Esophagus squamous epithelium (tissue), 5 donors: ENCODE measurements at places on chromosomes 11 and 22. TPM values are rescaled to one million over a fixed set of nuclear protein-coding genes. Genes with fewer than 3 reads are reported as not detected.
A peak's percentile ranks its signal among the peaks of the same experiment; 100 is the strongest.

DNA sequence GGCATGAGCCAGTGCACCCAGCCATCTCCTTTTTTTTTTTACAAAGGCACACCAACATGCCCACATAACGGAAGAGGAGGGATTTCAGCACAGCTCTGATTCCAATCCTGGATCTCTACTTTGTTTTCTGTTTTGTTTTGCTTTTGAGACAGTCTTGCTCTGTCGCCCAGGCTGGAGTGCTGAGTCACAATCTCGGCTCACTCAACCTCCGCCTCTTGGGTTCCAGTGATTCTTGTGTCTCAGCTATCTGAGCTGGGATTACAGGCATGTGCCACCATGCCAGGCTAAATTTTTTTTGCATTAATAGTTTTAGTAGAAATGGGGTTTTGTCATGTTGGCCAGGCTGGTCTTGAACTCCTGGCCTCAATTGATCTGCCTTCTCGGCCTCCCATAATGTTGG is 28.1 kb downstream of the VSTM5 start:
- DNase-seq, result no peak
- H3K36me3 ChIP-seq, result no peaks in the 10 kb centered on the region
- H3K27ac ChIP-seq, result no peak overlapping the region
- no peak overlapping the region for H3K4me3 ChIP-seq
- H3K4me1 ChIP-seq, result no peaks in the 10 kb centered on the region

DNA sequence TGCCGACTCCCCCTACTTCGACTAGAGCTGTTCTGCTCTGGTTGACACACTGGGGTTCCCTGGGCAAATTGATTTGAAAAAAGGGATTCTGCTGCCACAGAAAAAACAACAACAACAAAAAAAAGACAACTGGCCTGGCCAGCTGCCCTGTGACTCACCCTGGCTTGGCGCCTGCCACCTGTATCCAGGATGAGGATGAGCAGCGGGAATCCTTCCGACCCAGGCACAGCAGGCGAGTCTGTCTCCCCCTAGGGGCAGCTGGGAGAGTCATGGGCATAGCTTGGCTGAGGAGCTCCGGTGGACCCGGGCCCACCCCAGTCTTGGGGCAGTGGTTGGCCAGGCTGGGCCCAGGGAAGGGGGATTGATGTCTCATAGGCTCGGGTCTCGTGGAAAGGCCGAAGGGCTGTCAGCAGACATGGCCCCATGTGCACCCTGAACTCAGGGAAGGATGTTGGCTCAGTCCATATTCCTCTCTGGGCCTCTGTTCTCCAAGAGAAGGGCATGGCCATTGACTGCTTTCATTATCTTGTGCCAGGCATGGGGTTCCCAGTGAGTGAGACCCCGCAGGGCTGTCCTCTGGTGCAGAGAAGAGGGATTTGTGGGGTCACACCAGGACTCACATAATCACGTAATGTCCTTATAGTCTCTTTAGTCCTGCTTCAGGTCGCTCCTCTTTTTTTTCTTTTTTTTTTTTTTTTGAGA is 10.4 kb upstream of the SUN2 start:
- H3K27ac ChIP-seq, result no peak overlapping the region
- H3K27me3 ChIP-seq, result no peaks in the 10 kb centered on the region
- no peaks in the 10 kb centered on the region for H3K36me3 ChIP-seq
- no peak for DNase-seq

GRCh38 chr11:2509481-2510001 is 64.7 kb downstream of the KCNQ1 start:
- H3K4me1 ChIP-seq, result peaks cover 5% of the 10 kb centered on the region
- DNase-seq, result no peak
- H3K4me3 ChIP-seq, result no peak overlapping the region
- H3K27ac ChIP-seq, result no peak overlapping the region

GRCh38 chr11:77127920-77128691 is at the start of gene MYO7A:
Gene MYO7A (plus strand): TSS chr11:77128246. CDS start chr11:77130635, 2,389 bp downstream.
- peaks cover 39% of the 10 kb centered on the region for H3K4me1 ChIP-seq
- no peak for DNase-seq
- no peak within 1 kb of the TSS for H3K27ac ChIP-seq

GRCh38 chr11:65992056-65992455 is 9.9 kb downstream of the EIF1AD start:
- H3K27ac ChIP-seq, result no peak overlapping the region
- no peaks in the 10 kb centered on the region for H3K36me3 ChIP-seq
- no peaks in the 10 kb centered on the region for H3K27me3 ChIP-seq
- no peak overlapping the region for H3K4me3 ChIP-seq
- no peak for DNase-seq

DNA sequence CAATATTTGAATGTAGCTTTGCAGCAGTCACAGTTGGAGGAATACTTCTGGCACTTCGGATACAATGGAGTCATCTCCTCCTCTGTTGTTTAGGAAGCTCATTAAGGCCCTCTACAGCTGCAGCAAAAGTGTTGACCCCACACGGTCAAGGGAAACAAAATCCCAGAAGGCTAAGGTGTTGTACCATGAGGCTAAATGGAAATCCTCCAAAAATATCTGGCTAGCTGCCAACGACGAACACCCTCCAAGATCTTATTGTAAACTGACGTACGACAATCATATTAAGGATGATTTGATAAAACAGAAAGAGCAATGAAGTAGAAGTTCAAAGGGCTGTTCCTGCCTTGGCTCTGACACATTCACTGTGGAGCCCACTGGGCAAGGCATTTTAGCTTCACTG is 4.0 kb downstream of the POGLUT3 start:
- H3K4me1 ChIP-seq, result peaks cover 26% of the 10 kb centered on the region
- no peaks in the 10 kb centered on the region for H3K27me3 ChIP-seq
- peaks cover 17% of the 10 kb centered on the region for H3K36me3 ChIP-seq
- no peak for DNase-seq
- no peak overlapping the region for H3K4me3 ChIP-seq

GRCh38 chr11:67441731-67442351 is 1.4 kb downstream of the CORO1B start:
- H3K27ac ChIP-seq, result peak overlapping the region; percentile 96
- DNase-seq, result no peak
- peaks cover 40% of the 10 kb centered on the region for H3K4me1 ChIP-seq
- H3K27me3 ChIP-seq, result no peaks in the 10 kb centered on the region
- peaks cover 55% of the 10 kb centered on the region for H3K36me3 ChIP-seq
- no peak overlapping the region for H3K4me3 ChIP-seq

GRCh38 chr11:111735262-111736116 is 30.7 kb downstream of the PPP2R1B start:
- peak overlapping the region; percentile 44 for H3K4me3 ChIP-seq
- H3K36me3 ChIP-seq, result peaks cover 25% of the 10 kb centered on the region
- peaks cover 57% of the 10 kb centered on the region for H3K4me1 ChIP-seq
- no peak for DNase-seq
- no peaks in the 10 kb centered on the region for H3K27me3 ChIP-seq
- H3K27ac ChIP-seq, result peak overlapping the region; percentile 94

The JAML gene
- 4.3 TPM for total RNA-seq

The POU2AF2 gene
- total RNA-seq, result not detected

- H3K4me1 ChIP-seq, result peaks cover 21% of the 10 kb centered on the region
- H3K27me3 ChIP-seq, result no peaks in the 10 kb centered on the region
- H3K4me3 ChIP-seq, result no peak overlapping the region
- no peak for DNase-seq
Measured at GRCh38 chr11:44893308-44893822, 57.3 kb downstream of the TP53I11 start.

The LMNTD2 gene
- 3.4 TPM for total RNA-seq

DNA sequence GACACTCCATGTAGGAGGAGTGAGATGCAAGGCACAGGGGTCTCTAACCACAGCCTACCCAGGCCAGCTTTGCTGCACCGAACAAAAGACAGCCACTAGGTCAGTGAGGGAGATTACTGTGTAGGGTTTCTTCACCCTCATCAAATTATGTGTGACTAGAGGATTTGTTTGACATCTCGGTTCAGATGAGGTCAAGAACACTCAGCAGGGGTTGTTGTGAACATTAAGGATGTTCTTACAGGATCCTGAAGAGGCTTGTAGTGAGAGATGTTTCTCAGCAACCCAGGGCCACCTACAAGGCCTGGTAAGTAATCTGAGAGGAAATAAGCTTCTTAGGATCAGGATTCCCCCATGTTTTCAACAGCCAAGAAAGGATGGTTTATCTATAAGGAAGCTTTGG is 202.1 kb downstream of the NXPE2 start:
- no peak overlapping the region for H3K4me3 ChIP-seq
- no peak for DNase-seq
- H3K27ac ChIP-seq, result no peak overlapping the region
- no peaks in the 10 kb centered on the region for H3K4me1 ChIP-seq

- no peaks in the 10 kb centered on the region for H3K36me3 ChIP-seq
- H3K4me1 ChIP-seq, result peaks cover 15% of the 10 kb centered on the region
- no peaks in the 10 kb centered on the region for H3K27me3 ChIP-seq
Measured at GRCh38 chr11:47400768-47401279, 7.6 kb upstream of the SLC39A13 start.

The GVQW3 gene
- total RNA-seq, result not detected

- no peak overlapping the region for H3K4me3 ChIP-seq
- no peaks in the 10 kb centered on the region for H3K27me3 ChIP-seq
- H3K36me3 ChIP-seq, result no peaks in the 10 kb centered on the region
Measured at GRCh38 chr22:23285734-23286133, 105.4 kb downstream of the BCR start.

DNA sequence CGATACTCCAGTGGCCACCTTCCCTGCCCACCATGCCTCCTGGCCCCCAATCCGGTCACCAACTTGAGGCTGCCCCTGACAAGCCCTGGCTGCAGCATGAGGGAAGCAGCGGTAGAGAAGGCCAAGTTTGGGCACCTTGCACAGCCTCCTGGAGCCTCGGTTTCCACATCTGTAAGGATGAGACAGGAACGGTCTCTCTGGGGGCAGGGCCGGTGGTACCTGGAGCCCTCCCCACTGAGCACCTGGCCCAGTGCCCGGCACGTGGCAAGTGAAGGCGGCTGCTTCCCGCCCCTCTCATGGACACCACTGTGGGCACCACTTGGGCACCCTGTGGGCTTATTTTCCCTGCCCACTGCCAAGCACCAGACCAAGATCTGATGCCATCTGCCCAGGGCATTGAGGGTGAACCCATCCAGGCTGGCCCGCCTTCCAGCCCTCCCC is 77.8 kb downstream of the CDKN1C start:
- no peak for DNase-seq
- no peaks in the 10 kb centered on the region for H3K36me3 ChIP-seq
- H3K4me1 ChIP-seq, result peaks cover 16% of the 10 kb centered on the region
- peak overlapping the region; percentile 72 for H3K27ac ChIP-seq

The CCS gene
- 23.7 TPM for total RNA-seq

The HOATZ gene
- total RNA-seq, result not detected

The PPP6R2 gene
- total RNA-seq, result 35.6 TPM

The SULT4A1 gene
- total RNA-seq, result not detected

DNA sequence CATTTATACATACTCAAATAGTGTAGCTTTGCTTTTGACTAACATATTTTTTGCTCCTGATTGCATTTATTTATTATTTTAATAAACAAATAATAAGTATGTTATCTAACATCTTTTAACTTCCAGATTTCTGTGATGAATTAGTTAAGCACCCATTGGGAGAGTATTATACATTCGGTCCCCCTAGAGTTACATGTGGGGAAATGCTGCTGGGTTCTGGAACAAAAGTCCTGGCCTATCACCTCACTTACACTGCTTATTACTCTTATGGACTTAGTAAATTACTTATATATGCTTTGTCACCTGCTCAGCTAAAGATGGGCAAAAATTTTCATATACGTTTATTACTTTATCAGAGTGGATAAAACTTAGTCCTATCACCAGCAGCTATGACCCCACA is 1163.0 kb downstream of the FAM181B start:
- no peak overlapping the region for H3K4me3 ChIP-seq
- no peaks in the 10 kb centered on the region for H3K36me3 ChIP-seq
- DNase-seq, result no peak
- H3K27ac ChIP-seq, result no peak overlapping the region
- H3K27me3 ChIP-seq, result no peaks in the 10 kb centered on the region

DNA sequence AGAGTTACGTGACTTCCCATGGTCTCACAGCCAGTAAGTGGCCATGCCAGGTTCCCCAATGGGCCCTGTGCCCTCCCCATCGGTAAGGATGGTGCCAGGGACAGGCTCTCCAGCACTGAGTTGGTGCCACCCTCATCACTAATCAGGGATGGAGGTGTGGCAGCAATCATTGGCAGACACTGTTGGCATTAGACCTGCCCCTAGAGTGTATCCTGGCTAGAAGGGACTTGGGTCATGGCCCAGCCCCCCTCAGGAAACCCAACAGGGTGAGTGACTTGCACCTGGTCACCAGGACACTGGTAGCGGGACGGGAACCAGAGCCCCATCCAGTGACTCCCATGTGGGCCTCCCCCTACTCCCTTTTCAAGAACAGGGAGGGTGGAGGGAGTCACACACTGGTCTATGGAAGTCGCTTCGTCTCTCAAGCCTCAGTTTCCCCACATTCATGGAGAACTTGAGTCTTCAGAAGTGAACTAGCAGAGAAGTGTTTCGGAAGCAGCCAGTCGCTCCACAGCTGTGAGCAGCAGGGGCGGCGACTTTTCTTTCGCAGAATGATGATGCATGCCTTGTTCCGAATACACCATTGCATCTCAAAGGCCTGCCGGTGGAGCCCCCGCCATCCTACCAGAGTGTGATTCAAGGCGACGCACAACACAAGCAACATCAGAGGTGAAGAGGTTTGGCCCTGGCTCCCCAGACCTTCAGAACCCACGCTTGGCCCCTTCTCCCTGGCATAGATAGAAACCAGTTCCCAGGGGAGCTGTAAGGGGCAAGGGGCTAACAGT is 12.9 kb downstream of the MS4A10 start:
- no peaks in the 10 kb centered on the region for H3K27me3 ChIP-seq
- no peak overlapping the region for H3K27ac ChIP-seq
- DNase-seq, result no peak
- no peak overlapping the region for H3K4me3 ChIP-seq
- no peaks in the 10 kb centered on the region for H3K4me1 ChIP-seq

The LPXN gene
- 6.2 TPM for total RNA-seq

The HORMAD2 gene
- total RNA-seq, result not detected
